ENCODE measurements at places on chromosomes 3 and 15.

- DNase-seq = no peak
Observed at GRCh38 chr15:43915631-43916325, 89.0 kb downstream of the WDR76 start.

GRCh38 chr3:38371541-38372213 lies 25.1 kb downstream of the XYLB start:
- DNase-seq = no peak

- DNase-seq = no peak
Observed at GRCh38 chr3:67083277-67083676, 85.2 kb downstream of the KBTBD8 start.

DNA sequence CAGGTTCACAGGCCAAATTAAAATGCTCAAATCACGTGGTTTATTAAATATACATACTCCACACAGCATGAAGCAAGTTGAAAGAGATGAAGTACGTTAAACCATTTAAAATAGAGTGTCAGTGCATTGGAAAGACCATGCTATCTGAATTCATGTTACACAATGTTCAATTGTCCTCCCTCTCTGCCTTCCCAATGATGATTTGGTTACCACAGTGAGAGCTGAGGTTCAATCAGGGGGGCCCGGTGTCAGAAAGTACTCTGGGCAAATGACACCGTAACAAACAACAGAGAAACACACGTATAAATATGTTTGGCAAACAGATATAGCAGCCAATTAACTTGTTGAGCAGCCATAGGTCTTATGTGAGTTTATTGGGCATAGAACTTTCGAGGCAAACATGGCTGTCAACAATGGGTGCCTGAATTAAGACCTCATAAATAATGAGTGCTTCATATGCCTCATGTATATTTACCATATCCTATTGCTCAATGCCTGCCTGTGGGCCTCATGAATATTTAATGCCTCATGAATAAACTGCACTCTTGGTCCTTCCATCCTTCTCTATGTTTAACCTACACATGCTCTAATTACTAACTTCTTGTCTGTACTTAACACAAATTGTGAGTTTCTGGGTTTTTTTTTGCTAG lies 641.5 kb downstream of the PLOD2 start:
- DNase-seq = no peak

GRCh38 chr3:31448035-31448881 lies 84.5 kb upstream of the STT3B start:
- no peak for DNase-seq

Data from activated CD8-positive, alpha-beta memory T cell treated with anti-CD3 and anti-CD28 coated beads for 1 hour (primary cell).